ENCODE measurements at places on chromosomes 3 and 15.
A peak's percentile ranks its signal among the peaks of the same experiment; 100 is the strongest.

DNA sequence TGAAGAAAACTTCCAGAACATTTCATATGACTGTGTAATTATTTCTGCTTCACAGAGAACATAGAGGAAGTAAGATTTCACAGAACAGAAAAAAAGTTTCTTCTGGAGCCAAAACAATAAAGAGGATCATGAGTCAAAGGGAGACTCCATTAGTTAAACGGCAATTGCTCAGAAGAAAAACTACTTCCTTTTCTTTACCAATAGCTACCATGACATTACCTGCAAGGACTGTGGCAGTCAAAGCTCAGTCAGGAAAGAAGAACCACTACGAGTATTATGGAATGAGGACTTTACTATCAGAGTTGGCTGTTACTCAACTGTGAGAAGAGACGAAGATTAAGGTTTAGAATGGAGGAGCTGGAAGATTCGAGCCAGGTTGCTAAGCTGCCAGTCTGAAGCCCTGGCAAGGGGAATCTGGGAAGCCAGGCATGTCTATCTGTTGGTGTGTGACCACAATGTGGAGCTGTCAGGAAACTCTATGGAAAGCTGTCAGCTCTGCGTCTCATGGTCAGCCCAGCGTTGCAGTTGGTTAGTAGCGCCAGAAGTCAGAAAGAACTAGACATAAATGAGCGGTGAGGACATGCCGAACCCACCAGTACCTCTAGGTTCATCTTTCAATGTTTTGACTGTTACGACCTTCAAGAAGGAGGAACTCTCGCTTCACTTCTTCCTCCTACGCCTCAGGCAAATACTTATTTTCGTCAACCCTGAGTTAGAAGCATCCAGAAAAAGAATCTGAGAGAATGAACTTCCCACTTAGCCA is 604.3 kb downstream of the FGF12 start:
- no peaks in the 10 kb centered on the region for H3K27me3 ChIP-seq
- H3K4me3 ChIP-seq = no peak overlapping the region
- H3K4me1 ChIP-seq = no peaks in the 10 kb centered on the region
- no peak for DNase-seq

GRCh38 chr3:193345431-193345830 is 33.1 kb downstream of the ATP13A5 start:
- H3K4me3 ChIP-seq = no peak overlapping the region
- H3K36me3 ChIP-seq = no peaks in the 10 kb centered on the region
- H3K4me1 ChIP-seq = no peaks in the 10 kb centered on the region
- no peak overlapping the region for H3K27ac ChIP-seq
- DNase-seq = no peak

DNA sequence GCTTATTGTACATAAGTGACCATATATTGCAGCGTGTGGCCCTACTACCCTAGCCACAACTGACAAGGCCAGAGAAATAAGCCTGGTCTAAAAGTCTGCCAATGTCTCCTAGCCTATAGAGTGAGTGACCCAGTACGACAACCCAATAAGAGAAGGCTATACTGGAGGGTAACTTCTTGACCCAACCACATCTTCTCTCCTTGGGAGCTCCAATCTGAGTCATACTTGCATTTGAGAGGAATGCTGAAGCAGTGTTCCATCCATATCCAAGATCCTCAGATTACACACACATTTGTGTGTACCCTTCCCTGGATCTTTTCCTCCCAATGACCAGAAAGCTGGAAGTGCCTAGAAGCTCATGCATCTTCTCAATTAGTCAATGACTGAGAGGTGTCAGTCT is 11.3 kb upstream of the STT3B start:
- DNase-seq = no peak
- peaks cover 20% of the 10 kb centered on the region for H3K4me1 ChIP-seq
- peaks cover 5% of the 10 kb centered on the region for H3K36me3 ChIP-seq

- peak within 1 kb of the TSS; percentile 79 for H3K4me3 ChIP-seq
- peaks cover 37% of the 10 kb centered on the region for H3K27me3 ChIP-seq
- peaks cover 4% of the 10 kb centered on the region for H3K4me1 ChIP-seq
These were observed at the start of gene C3orf70 for GRCh38 chr3:185152410-185153170. Gene C3orf70 (minus strand): TSS chr3:185153060. CDS start chr3:185152823, 237 bp downstream.

GRCh38 chr15:51750792-51751696 is at the start of gene TMOD2:
Gene TMOD2 (plus strand): TSS chr15:51751597. CDS start chr15:51766442, 14,845 bp downstream.
- peak within 1 kb of the TSS; percentile 91 for H3K4me3 ChIP-seq
- H3K36me3 ChIP-seq = peaks cover 10% of the 10 kb centered on the region
- DNase-seq = peak; percentile 78
- H3K27me3 ChIP-seq = peaks cover 8% of the 10 kb centered on the region
- H3K4me1 ChIP-seq = peaks cover 38% of the 10 kb centered on the region

DNA sequence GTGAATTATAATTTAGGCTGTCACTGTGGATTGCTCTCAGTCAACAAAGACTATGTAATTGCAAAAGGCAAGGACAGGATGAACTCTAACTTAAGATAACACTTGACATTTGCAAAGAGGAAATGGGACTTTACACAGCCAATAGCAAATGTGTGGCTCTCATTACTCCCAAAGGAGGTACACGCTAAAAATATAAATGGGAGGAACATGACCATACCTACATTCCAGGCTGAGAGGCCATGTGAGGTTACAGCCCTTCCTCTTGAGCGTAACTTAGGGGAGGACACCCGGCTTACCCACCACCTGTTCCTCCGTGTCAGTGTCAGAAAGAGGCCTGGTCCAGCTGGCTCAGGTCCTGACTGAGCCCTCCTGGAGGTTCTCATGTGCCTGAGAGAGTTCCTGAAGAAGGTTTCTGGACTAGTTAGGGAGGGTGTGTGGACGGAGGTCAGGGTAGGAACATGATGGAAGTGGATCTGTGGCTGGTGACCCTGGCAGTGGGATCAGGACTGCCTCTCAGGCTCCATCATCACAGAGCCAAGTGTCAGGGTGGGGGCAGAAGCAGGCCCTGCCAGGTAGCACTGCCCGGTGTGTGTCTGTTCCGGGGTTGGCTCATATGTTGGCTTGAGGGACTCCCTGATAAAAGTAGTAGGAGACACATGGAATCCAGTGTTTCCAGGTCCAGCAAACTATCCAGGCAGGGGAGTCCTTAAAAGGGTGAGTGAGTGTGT is 7.9 kb downstream of the POPDC2 start:
- no peak overlapping the region for H3K27ac ChIP-seq
- H3K36me3 ChIP-seq = peaks cover 12% of the 10 kb centered on the region
- H3K4me1 ChIP-seq = peaks cover 14% of the 10 kb centered on the region
- H3K4me3 ChIP-seq = no peak overlapping the region
- no peaks in the 10 kb centered on the region for H3K27me3 ChIP-seq

- H3K36me3 ChIP-seq = no peaks in the 10 kb centered on the region
- H3K27me3 ChIP-seq = peaks cover 15% of the 10 kb centered on the region
- DNase-seq = no peak
These were observed 124.3 kb downstream of the RPLP1 start for GRCh38 chr15:69576948-69577351.

DNA sequence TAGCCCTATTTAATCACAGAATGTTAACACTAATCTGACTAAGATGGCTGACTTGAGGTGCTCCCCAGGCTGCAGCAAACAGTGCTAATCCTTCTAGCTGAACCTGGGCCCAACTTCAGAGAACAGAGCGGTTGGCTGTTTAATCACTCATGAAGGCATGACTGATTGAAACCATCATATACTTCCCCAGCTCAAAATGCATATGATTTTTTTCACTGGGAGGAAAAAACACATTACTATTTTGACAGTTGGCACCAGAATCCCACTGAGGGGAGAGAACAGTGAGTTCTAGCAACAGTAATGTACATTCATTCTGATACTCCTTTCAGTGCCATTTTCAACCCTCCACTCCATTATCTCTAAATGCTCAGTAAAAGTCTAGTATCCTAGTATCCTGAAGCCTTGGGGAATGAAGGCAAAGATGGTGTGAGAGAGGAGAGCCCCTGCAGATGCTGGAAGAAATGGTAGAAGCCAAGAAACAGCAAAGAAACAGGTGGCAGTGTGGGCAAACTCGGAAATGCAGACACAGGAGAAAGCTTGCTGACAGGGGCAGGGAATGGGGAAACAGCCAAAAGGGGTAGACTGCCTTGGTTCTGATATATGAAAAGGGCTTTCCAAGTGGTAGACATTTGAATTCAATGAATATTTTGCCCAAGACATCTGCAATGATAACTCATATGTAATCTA is 34.4 kb upstream of the CASR start:
- H3K4me3 ChIP-seq = no peak overlapping the region
- H3K27me3 ChIP-seq = no peaks in the 10 kb centered on the region
- H3K4me1 ChIP-seq = peaks cover 6% of the 10 kb centered on the region
- no peak overlapping the region for H3K27ac ChIP-seq
- no peak for DNase-seq
- H3K36me3 ChIP-seq = no peaks in the 10 kb centered on the region

DNA sequence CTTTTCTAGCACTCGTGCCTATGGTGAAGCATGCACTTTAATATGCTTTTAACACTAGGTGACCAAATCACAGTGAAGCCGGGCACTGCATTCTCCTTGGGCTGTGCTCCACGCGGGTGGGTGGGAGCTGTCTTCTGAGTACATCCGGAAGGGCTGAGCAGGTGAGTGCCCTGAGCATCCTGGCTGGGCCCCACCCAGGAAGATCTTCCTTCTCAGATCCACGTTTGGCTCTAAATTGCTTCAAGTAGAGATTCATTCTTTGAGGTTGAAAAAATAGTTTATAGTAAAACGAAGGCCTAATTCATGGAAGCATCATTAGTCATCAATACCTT is 73.9 kb upstream of the BLM start:
- H3K27ac ChIP-seq = peak overlapping the region; percentile 9
- no peak for DNase-seq
- H3K4me3 ChIP-seq = no peak overlapping the region
- peaks cover 8% of the 10 kb centered on the region for H3K4me1 ChIP-seq
- peaks cover 26% of the 10 kb centered on the region for H3K36me3 ChIP-seq

DNA sequence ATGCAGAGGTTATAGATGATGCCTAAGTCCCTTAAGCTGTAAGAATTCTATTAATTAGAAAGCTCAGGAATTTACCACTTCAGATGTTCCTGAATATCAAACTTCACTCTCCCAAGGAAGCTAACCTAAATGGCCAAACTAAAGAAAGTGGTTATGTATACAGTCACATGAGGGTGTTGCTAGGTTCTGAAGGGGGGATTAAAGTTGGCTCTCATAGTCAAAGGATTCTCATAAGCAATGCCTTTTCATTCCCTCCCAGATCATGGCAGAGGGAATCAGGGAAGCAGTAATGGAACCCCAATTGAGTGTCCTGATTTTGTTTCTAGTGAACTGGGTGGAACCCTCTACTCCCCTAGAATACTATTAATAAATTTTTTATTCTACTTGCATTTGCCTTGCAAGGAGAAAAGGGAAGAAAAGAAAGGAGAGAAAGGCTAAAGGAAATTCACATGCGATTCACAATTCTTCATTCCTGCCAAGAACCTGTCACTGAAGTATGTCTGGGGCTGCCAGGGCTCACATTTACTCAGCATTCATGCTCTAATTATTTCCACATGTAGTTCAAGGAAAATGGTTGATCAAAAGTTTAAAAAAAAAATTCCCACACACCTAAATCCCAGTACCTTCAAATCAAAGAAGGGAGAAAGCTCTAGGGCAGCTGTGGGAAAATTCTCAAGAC is 25.1 kb downstream of the FSTL1 start:
- no peak overlapping the region for H3K27ac ChIP-seq
- no peak for DNase-seq
- H3K4me3 ChIP-seq = no peak overlapping the region
- H3K36me3 ChIP-seq = no peaks in the 10 kb centered on the region

- no peak overlapping the region for H3K4me3 ChIP-seq
- peaks cover 29% of the 10 kb centered on the region for H3K36me3 ChIP-seq
- no peak for DNase-seq
- H3K27me3 ChIP-seq = no peaks in the 10 kb centered on the region
These were observed 20.6 kb downstream of the AP4E1 start for GRCh38 chr15:50929062-50929461.

GRCh38 chr3:22728406-22728805 is 474.7 kb upstream of the UBE2E2 start:
- H3K27me3 ChIP-seq = no peaks in the 10 kb centered on the region
- no peak overlapping the region for H3K4me3 ChIP-seq
- H3K27ac ChIP-seq = no peak overlapping the region
- H3K4me1 ChIP-seq = no peaks in the 10 kb centered on the region
- DNase-seq = no peak

- H3K27me3 ChIP-seq = peaks cover 2% of the 10 kb centered on the region
- no peak overlapping the region for H3K27ac ChIP-seq
- H3K4me3 ChIP-seq = no peak overlapping the region
These were observed 18.2 kb downstream of the SYNM start for GRCh38 chr15:99122831-99123712.

- peak overlapping the region; percentile 94 for H3K27ac ChIP-seq
- H3K4me1 ChIP-seq = peaks cover 23% of the 10 kb centered on the region
- H3K27me3 ChIP-seq = peaks cover 1% of the 10 kb centered on the region
- peaks cover 14% of the 10 kb centered on the region for H3K36me3 ChIP-seq
These were observed 892 bp downstream of the NMD3 start for GRCh38 chr3:161221806-161222600.

DNA sequence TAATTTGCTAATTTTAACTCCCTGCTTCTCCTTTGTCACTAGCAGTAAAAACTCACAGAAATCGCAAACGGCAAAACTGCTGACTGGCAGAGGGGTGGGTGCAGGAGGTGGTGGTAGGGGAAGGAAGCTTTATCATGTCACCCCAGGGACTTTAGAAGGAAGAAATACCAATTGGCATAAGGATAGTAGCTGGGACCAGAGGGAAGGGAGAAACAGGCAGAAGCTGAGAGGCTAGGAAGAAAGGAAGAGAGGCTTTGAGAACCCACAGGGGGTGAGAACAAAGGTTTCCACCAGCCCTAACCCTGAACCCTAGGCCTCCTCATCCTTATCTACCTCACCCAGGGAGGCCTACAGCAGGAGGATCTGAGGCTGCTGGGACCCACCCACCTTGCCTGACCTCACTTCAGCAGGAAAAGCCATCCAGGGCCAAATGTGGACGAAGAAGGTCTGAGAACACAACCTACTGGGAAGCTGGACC is 10.7 kb downstream of the ITGB5 start:
- peaks cover 9% of the 10 kb centered on the region for H3K4me1 ChIP-seq
- H3K27me3 ChIP-seq = peaks cover 43% of the 10 kb centered on the region
- no peak for DNase-seq
- no peak overlapping the region for H3K4me3 ChIP-seq
- no peaks in the 10 kb centered on the region for H3K36me3 ChIP-seq

- peaks cover 18% of the 10 kb centered on the region for H3K4me1 ChIP-seq
- no peaks in the 10 kb centered on the region for H3K27me3 ChIP-seq
- peaks cover 14% of the 10 kb centered on the region for H3K36me3 ChIP-seq
- no peak overlapping the region for H3K4me3 ChIP-seq
- DNase-seq = no peak
These were observed 25.1 kb upstream of the MTMR10 start for GRCh38 chr15:31016446-31016915.

GRCh38 chr15:29636921-29637320 is 185.3 kb downstream of the TJP1 start:
- H3K27ac ChIP-seq = no peak overlapping the region
- H3K4me1 ChIP-seq = no peaks in the 10 kb centered on the region
- DNase-seq = no peak
- H3K4me3 ChIP-seq = no peak overlapping the region

DNA sequence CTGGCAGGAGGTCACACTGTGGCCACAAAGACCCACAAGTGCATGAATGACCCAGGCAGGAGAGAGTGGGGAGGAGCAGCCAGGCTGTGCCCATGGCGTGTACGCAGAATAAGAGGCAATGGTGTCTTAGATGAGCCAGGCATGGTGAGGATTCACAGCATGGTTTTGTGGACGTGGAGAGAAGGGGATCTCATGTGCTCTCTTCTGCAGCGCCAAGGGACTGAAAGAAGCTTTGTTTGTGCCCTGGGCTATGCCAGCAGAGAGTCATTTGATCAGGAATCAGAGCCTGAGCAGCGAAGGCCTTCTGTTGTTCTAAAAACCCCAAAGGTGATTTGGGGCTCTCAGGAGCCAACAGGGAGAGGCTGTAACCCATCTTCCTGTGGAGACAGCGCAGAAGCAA is 18.7 kb upstream of the RPP14 start:
- no peak overlapping the region for H3K27ac ChIP-seq
- H3K36me3 ChIP-seq = peaks cover 2% of the 10 kb centered on the region
- H3K4me3 ChIP-seq = no peak overlapping the region

Data from activated naive CD8-positive, alpha-beta T cell treated with anti-CD3 and anti-CD28 coated beads, Interleukin-2, amount 10 ng/mL, durations not matched to agents 7 days and 5 days (primary cell).